Activated CD4-positive, alpha-beta T cell treated with anti-CD3 and anti-CD28 coated beads, Interleukin-2, amount 50 U/mL, for 4 hours (primary cell): ENCODE measurements at places on chromosomes 5 and 9.

GRCh38 chr5:174764309-174764708, 39.9 kb downstream of the MSX2 start:
- no peak for DNase-seq

DNA sequence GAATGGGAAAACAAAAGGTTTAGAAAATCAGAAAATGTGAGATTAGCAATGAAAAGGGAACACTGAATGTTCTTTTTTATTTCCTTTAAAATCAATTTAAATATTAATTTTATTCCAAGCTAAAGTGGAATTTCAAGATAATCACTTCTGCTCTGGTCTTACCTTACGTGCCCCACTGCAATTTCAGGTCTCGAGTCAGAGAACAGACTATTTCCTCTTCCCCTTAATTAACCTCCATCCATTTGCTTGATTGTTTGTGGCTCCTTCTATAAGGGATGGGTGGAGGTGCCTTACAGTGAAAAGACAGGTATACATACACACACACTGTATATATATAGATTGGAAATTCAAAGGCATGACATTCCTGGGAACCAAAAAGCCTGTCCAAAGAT, 137.1 kb downstream of the SUSD1 start:
- DNase-seq, result no peak

DNA sequence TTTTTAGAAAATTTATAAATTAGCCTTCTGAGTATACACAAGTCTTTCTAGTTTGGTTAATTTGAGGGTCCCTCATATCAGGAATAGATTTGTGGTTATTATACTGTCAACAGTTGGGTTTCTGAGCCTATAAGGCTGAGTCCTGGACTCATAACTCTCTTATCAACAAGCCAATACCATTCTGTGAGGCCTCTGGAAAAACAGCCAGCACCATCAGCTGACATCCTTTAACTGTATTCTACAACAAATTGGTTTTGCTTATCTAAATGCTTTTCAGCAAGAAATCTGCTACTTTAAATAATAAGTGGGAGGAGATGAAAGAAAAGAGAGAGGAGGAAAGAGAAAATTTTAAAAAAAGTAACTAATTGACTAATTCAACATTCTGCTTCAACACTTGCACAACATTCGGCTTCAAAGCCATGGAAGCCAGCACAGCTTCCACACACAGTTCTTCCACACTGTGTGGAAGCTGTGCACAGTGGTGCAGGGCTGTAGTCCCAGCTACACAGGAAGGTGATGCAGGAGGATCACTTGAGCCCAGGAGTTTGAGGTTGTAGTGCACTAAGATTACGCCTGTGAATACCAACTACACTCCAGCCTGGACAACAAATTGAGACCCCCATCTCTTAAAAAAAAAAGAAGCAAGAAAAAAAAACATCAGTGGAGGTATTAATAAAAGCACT, 84.5 kb downstream of the UBAP2 start:
- DNase-seq, result no peak

DNA sequence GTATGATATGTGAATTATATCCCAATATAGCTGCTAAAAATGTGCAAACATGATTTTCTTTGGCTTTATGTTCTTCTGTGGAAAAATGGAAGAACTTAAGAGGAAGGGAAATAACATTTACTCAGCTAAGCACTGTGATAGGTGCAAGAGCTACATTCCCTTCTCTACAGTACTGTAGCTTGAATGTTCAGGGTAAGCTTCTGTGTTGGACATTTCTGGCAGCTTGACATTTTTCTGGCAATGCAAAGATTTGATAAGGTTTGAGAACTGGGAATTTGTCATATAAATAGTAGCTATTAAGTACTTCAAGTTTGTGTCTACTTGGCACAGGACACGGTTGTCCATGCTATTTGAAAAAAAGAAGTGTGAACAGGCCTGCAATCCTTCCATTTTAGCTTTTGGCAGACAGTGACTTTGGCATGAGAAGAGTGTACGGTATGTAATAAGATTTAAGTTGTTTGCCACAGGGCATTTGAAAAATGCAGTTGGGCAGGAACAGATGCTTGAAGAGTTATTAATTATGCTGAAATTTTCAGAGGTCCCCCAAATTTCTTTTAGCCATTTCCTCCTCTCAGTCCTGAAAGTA, 77.6 kb downstream of the KIF4B start:
- no peak for DNase-seq
